ENCODE measurements at places on chromosomes 1 and 21.

DNA sequence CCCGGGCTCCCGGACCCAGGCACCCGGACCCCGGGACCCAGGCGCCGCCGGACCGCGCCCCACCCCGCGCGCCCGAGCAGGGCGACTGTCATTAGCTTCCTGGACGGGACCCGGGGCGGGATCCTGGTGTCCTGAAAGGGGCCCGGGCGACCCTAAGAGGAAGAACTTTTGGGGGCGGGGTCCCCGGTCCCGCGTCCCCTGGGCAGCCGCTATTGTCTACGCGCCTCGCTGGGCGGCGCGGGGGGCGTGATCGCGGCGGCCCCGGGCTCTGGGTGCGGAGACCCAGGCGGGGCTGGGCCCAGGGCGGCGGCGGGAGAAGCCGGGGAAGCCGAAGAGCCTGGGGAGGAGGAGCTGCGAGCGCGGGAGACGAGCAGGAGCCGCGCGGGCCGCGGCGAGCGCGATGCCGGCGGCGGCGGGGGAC is 465 bp downstream of the HUNK start:
- DNase-seq = no peak

- DNase-seq = no peak
Measured at GRCh38 chr1:112878321-112878720, 77.7 kb downstream of the SLC16A1 start.

DNA sequence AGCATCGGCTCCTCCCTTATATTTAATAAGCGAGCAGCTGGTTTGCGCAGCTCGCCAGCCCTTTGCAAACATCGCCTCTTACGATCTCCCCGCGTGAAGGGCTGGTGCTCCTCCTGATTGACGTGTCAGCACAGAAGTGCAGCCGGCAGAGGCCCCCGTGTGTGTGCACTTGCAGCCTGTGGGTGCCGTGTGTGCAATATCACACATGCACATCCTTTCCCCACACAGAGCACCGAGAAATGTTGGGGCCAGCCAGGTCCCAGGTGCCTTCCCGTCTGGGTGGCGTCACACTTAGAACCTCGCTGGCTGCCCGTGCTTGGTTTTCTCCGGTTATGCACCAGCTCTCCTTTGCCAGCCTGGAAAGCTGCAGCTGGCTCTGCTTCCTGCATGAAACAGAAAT is 126.6 kb upstream of the AJAP1 start:
- DNase-seq = no peak

GRCh38 chr21:43692949-43693348 is 26.0 kb upstream of the PDXK start:
- DNase-seq = no peak

DNA sequence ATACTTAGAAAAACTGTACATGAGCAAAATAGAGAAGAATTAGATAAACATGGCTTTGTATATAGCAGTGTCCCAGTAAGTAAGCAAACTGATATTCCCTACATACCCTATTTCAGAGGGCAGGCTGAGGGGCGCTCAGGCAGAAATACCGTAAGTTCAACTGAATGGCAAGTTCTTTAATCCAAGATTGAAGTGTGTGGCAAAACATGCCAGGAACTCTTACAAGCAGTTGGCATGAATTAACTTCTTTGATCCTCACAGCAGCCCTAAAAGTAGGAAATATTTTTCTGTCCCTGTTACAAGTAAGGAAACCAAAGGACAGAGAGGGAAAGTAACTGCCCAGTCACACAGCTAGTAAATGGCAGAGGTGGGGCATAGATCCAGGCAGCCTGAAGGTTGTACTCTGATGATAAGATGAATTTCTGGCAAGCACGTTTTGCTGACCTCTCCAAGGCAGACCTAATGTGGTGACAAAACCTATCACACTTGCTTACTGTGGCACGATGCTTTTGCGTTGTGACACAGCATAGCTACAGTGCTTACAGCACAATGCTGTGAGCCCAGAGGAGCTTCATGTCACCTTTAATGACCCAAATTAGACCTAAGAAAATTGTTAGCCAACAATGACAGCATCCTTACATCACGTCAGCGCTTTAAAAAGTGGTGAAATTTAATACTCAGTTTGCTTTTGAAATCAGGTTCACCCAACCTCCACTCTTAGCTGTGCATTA is 35.0 kb upstream of the THEM4 start:
- DNase-seq = peak; percentile 25

DNA sequence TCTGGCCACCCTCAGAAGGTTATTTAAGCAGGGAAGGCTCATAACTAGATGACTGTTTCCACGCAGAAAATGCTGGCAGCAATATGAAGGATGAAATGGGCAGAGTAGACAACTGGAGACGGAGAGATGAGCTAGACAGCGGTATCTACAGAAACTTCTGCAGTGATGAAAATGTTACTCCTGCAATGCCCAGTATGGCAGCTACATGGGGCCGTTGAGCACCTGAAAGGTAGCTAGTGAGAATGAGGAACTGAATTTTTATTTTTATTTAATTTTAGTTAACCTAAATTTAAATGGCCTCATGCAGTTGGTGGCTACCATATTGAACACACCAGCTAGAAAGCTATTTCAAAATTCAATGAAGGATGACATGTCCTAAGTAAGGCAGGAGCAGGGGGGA is 27.3 kb downstream of the SIPA1L2 start:
- DNase-seq = no peak

DNA sequence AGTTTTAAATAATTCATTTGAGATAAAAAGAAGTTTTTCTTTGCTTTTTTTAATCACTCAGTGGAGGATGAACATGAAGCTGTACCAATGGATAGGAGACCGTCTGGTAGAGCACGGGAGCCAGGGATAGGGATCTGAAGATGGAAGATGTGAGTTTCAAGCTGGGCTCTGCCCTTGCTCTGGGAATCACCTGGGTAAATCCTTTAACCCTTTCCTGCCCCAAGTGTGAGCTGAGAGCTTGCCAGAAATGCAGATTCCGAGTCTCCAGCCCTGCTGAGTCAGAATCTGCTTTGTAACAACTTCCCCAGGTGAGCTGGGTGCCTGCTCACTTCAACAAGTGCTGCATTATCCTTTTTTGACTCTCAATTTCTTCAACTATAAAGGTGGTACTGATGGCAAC is 44.1 kb downstream of the ERG start:
- DNase-seq = no peak

- DNase-seq = no peak
Measured at GRCh38 chr1:96587222-96587621, 134.4 kb upstream of the PTBP2 start.

GRCh38 chr21:44751186-44751798 is 39.9 kb upstream of the TSPEAR start:
- DNase-seq = no peak

DNA sequence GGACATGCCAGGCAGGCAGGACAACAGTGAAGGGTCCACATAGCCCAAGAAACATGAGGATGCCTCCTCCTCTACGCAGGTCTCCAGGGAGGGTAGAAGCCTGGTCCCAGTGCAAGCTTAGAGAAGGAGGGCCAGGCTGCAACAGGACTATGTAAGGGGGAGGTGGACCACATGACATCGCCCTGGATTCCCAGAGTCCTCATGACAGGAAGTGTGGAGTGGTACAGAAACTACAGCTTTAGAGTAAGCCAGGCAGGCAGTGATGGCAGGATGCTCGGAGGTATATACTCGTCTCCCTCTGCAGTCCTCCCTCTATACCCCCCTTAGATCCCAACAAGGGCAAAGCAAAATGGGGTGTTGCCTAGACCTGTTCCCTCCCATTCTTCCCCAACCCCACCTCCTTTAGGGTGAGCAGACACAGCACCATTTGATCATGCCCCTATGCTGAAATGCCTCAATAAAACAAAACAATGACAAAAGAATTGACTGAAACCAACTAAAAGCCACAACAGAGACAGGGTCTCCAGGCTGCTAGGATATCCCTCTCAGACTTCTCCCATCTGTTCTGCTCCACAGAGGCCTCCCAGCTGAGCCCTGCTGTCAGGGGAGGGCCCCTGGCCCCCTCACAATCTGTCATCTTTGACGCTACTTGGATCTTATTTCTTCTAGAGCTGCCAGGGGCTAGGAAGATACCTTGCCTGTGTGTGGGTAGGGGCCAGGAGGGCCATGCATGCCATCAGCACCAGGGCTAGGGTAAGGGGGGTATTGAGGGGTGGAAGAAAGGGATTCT is 13.1 kb downstream of the FAM78B start:
- no peak for DNase-seq

DNA sequence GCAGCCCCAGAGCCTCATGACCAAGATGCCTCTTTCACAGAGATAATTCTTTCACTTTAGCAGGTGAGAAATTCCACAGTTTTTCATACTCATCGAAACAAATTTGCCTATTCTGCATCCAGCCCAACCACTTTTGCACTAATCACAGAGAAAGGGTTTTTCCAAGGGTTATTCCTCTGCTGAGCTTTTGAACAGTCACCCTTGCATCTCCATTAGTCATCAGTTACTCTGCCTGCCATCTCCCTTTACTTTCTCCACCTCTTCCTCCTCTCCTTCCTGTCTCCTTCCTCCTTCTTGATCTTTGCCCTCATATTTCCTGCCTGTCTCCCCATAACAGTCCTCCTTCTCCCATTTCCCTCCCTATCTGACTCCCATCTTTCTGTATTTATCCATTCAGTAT is 43.9 kb downstream of the FH start:
- DNase-seq = peak; percentile 68

GRCh38 chr1:208151728-208152598 is 92.2 kb downstream of the PLXNA2 start:
- no peak for DNase-seq

DNA sequence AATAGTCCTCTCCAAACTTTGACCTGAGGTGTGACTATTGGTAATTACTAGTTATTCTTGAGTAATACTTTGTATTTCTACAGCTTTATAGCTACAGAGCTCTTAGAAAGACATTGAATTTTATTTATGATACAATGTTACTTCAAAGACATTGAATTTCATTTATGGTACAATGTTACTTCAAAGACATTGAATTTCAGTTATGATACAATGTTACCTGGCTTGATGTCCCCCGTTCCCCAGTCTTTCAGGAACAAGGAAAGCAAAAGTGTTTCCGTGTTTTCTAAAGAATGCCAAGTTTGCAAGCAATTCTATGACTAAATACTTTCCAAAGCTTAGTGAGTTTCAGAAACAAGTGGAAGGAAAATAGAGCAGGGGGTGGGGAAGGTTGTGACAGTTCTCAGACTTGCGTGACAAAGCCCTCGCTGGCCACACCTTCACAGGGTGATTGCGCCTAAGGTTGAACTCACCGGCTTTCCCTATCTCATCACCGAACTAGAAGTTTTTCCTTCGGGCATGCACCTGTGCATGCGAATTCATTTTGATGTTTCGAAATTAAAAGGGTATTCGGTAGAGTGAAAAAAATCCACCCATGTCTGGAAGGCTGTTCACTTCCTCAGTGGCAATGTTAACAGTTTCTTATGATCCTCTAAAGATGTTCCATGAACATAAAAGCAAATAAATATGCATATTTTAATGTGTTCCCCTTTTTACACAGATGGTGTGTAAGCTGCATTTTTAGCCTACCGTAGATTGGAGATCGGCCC is 909 bp upstream of the PAXBP1 start:
- DNase-seq = peak; percentile 70

GRCh38 chr1:39098546-39099250 is 72.5 kb downstream of the NDUFS5 start:
- peak; percentile 94 for DNase-seq

DNA sequence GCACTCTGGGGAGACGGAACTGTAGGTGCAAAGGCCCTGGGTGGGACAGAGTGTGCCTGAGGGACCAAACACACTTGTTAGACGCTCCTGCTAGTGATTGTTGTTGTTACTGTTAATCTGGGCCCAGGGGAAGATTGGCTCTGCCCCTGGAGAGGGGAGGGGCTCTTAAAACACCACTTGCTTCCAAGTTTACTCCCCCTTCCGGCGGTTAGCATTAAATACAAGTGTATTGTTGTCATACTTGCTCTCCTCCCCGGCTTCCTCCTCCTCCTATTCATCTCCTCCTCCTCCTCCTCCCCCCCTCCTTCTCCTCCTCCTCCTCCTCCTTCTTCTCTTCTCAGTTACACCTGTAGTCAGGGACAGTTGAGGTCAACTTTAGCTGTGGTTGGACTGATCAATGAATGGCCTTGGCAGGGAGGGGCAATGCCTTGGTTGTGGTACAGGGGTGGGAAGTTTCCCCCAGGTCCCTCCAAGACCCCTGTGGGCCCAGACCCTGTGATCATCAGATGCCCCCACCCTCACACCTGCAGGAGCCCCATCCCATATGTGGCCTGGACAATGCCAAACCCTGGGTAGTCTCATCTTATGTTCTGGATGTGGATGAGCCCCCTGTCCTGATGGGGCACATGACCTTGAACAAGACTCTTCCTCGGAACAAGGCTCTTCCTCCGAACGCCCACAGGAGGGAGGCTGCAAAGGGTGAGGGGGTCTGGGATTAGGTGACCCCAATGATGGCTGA is 217.3 kb downstream of the PTPRU start:
- peak; percentile 26 for DNase-seq

DNA sequence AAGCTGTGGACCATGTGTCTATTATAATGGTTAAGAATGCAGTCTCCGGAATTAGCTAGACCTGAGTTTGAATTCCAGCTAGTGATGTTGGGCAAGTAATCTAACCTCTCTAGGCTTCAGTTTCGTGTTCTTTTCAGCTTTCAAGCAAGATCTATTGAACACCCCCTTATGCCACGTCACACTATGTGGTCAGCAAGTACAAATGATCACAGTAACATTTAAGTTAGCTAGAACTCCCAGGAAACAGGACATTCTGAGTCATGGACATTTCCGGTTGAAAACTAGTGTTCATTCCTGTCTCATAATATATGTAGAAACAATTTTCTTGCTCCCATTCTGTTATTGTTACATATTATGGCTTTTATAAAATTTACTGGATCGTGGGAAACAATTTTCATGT is 34.0 kb upstream of the NHLH2 start:
- DNase-seq = peak; percentile 22

All from suppressor macrophage treated with lipopolysaccharide for 1 hour (primary cell).